ENCODE measurements at places on chromosomes 11 and 22. TPM values are rescaled to one million over a fixed set of nuclear protein-coding genes. Genes with fewer than 3 reads are reported as not detected.
A peak's percentile ranks its signal among the peaks of the same experiment; 100 is the strongest.

The SLC15A3 gene
- 64.7 TPM for total RNA-seq

The RPLP2 gene
- 1,042 TPM for total RNA-seq

The RBMXL2 gene
- total RNA-seq: not detected

The NCF4 gene
- total RNA-seq: 116 TPM

The OR4A16 gene
- not detected for total RNA-seq

The ARHGAP8 gene
- total RNA-seq: not detected

The MRTFA gene
- 37.2 TPM for total RNA-seq

The AMOTL1 gene
- 0.04 TPM for total RNA-seq

The TEAD1 gene
- not detected for total RNA-seq

The CDKN1C gene
- total RNA-seq: not detected

The CDC45 gene
- total RNA-seq: 28.1 TPM

The SLC22A8 gene
- not detected for total RNA-seq

The UBQLNL gene
- not detected for total RNA-seq

The TPST2 gene
- 61.4 TPM for total RNA-seq

The TNNT3 gene
- total RNA-seq: not detected

The MFRP gene
- not detected for total RNA-seq

The ABCC8 gene
- total RNA-seq: not detected

DNA sequence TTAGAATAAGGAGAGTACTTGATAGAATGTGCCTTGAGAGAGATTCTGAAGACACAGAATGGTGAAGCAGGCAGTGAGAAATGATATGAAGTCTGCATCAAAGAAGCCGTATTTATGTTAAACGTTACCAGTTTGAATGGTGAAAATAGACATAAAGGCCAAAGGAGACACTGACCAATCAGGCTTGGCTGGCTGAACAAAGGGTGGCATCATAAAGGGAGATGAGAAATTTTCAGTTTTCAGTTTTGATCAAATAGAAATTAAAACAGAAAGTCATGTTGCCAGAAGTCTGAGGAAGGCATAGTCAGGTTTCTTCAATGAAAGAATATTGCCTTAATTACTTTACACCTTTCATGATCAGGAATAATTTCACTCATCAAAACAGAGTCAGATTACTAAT, 6.6 kb downstream of the OR51F1 start:
- no peak for DNase-seq

- no peak for DNase-seq
These were observed 12.6 kb downstream of the CCDC83 start for GRCh38 chr11:85867751-85868150.

GRCh38 chr11:65500387-65501185, 1.7 kb downstream of the MALAT1 start:
- DNase-seq: peak; percentile 82

DNA sequence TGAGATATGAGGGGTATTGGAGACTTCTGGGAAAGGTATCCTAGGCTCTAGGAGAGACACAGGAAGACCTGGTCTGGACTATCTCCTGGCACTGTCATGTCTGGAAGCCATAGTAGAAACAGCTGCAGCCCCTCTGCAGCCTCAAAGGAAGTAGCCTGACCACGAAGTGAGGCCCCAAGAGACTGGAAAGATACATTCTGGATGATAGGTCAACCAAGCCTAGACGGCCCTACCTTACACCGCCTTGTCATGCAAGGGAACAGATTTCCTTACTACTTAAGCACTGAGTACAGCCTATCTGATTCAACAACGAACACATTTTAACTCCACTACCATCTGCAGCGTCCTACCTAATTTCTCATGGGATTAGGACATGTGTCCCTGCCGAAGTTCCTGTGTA, 31.1 kb downstream of the UQCR10 start:
- DNase-seq: no peak

GRCh38 chr11:326592-326841, 5.9 kb upstream of the IFITM3 start:
- no peak for DNase-seq

DNA sequence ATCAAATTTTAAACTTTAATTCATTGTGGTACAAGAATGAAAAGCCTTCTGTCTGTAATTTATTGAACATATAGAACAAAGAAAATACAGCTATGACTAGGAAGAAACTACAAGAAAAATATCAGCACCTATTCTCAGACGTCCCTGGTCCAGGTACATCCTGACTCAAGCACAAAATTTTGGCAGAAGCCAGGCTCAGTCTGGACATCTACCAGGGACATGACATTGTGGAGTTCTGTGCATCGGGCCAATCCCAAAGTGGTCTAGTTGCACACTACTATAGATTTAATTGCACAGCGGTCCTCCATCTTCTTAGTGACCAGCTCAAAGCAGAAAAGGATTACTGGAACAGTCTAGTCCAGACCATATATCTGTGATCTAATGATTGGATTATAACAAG, 15.7 kb upstream of the CD59 start:
- no peak for DNase-seq

- peak; percentile 95 for DNase-seq
These were observed 1.9 kb upstream of the GRAP2 start for GRCh38 chr22:39898997-39899396.

- DNase-seq: no peak
These were observed 18.6 kb downstream of the TP53AIP1 start for GRCh38 chr11:128924104-128924503.

GRCh38 chr11:59283825-59284772, 71.4 kb upstream of the MPEG1 start:
- DNase-seq: peak; percentile 91

- peak; percentile 63 for DNase-seq
These were observed 50.9 kb downstream of the CWC15 start for GRCh38 chr11:94922321-94923003.

DNA sequence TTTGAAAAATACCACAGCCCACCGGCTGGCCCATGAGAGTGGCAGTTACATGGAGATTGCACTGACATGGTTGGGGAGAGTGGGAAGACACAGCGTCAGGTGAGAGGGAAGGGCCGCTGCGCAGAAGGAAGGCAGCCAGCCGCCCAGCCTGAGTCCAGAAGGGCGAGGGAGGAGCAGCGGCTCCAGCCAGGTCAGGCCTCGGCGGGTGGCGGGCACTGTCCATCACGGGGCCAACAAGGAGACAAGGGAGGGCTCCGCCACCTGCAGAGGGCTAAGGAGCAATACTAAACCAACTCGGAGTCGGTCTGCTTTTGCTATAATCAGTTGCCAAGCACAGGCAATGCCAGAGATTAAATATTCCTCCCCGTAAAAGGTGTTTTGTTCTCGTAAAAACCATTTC, 384.5 kb downstream of the TBC1D22A start:
- DNase-seq: no peak

GRCh38 chr11:78227921-78228320, 39.2 kb downstream of the USP35 start:
- DNase-seq: no peak

DNA sequence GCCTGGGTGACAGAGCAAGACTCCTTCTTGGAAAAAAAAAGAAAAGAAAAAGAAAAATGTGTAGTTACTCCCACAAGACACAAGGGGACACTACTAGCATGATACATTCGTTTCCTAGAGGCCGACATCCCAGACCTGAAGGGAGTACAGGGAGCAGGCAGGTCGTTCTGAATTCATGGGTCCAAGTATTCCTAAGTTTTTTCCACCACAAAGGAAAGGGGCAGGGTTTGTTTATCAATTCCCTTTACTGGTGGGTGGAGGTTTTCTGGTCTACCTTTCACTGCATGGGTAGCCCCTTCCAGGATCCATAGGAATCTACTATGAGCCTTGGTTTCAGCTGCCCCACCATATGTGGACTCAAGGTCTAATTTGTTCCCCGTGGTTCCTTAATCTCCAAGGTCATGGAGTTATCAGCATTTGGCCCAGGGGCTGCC, 11.8 kb downstream of the TIGD3 start:
- DNase-seq: peak; percentile 86

DNA sequence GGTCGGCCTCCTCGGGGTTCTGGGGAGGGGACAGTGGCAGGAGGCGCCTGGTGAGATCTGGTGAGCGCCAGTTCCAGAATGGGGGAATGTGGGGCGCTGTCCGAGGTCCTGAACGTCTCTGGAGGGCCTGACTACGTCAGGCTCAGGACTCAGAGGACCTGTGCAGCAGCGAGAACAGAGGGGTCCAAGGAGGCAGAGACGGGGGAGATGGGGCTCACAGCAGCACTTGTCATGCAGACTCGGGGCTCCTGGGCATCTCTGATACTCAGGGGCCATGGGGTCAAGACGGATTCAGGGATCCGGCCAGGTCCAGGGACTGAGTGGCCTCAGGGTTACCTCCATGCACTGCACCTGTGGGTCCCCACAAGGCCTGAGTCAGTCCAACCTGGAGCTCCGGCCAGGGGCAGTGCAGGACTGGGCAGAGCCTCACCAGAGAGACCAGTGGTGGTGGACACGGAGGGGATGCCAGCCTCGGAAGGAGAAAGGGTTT, 92.2 kb downstream of the BRD1 start:
- DNase-seq: peak; percentile 66

- peak; percentile 78 for DNase-seq
These were observed 1.1 kb upstream of the SLC35F2 start for GRCh38 chr11:107859459-107860239.

GRCh38 chr22:49550141-49550430, 277.6 kb downstream of the BRD1 start:
- DNase-seq: no peak

- DNase-seq: no peak
These were observed 36.2 kb upstream of the CD5 start for GRCh38 chr11:61065955-61066638.

GRCh38 chr11:802693-803466, 2.2 kb downstream of the PIDD1 start:
- no peak for DNase-seq

DNA sequence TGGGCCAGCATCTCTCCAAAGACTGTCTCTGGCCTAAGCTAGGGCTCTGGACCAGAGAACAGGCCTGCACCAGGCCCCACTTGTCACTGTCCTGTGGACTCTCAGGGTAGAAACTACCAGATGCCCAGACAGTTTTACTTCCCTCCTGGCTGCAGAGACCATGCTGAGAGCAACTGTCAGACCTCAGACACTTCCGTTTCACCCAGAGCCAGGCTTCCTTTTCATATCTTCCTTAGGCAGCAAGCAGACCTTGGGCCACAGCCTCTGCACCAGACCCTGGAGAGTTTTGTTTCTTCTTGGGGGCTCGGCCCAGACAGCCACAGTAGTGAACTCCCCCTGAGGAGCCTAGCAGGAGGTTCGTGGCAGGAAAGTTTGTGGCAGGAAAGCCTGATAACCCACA, 12.1 kb upstream of the FCHSD2 start:
- DNase-seq: peak; percentile 91

- DNase-seq: peak; percentile 89
These were observed 43.5 kb upstream of the TCF20 start for GRCh38 chr22:42313804-42314581.

- no peak for DNase-seq
These were observed 27.0 kb downstream of the FAM76B start for GRCh38 chr11:95762534-95762933.

- DNase-seq: no peak
These were observed 1.5 kb downstream of the FHIP1B start for GRCh38 chr11:6232899-6233298.

GRCh38 chr11:114090225-114090910, 30.9 kb downstream of the ZBTB16 start:
- no peak for DNase-seq

DNA sequence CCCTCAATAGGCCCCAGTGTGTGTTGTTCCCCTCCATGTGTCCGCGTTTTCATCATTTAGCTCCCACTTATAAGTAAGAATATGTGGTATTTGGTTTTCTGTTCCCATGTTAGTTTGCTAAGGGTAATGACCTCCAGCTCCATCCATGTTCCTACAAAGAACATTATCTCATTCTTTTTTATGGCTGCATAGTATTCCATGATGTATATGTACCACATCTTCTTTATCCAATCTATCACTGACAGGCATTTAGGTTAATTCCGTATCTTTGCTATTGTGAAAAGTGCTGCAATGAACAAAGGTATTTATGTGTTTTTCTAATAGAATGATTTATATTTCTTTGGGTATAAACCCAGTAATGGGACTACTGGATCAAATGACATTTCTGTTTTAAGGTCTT, 42.1 kb downstream of the SLC36A4 start:
- no peak for DNase-seq

- no peak for DNase-seq
These were observed 2.0 kb downstream of the SF3A1 start for GRCh38 chr22:30354644-30355043.

GRCh38 chr22:16717699-16718558, 107.3 kb downstream of the XKR3 start:
- no peak for DNase-seq

DNA sequence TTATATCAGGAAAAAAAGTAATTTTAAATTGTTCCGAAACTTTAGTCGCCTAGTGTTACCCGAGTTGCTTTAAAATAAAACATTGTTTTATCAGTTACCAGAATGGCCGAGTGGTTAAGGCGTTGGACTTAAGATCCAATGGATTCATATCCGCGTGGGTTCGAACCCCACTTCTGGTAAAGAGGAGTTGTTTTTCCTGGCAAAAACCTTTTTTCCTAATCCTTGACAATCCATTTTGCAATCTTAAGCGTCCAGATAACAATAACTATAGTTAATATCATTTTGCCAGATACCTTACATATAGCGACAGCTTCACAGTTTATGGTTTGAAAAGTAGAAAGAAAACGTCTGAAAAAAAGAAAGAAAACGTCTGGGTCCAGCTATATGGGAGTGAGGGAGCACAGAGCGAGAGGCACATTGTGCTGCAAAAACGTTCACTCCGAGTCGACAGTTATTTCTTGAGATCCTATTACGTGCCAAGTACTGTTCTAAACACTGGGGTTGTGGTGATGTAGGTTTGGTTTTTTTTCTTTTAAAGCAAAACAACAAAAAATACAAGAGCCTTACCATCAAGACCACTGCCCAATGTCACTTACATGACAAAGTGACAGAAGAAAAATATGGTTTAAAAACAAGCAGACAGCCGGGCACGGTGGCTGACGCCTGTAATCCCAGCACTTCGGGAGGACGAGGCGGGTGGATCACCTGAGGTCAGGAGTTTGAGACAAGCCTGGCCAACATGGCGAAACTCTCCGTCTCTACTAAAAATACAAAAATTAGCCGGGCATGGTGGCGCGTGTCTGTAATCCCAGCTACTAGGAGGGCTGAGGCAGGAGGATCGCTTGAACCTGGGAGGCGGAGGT, 40.6 kb downstream of the OR4D9 start:
- peak; percentile 57 for DNase-seq

- no peak for DNase-seq
These were observed 1.6 kb upstream of the SWAP70 start for GRCh38 chr11:9662273-9662672.

DNA sequence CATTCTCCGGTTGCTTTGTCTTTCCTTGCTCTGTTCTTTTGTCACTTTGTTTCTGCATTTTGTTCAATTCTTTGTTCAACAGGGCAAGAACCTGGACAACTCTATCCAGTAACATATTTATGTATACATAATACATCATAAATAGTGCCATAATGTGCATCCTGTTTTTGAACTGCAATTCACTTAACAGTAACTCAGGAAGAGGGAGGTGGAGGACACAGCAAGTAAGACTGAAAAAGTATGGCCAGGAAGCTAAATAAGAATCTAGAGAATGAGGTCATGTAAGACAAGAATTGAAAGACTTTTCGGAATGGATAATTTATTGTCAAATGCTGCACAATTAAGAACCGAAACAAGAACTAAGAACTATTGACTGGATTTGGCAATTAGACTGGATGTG, 29.2 kb upstream of the CHORDC1 start:
- DNase-seq: no peak
